ENCODE measurements at places on chromosomes 7 and 10.

- DNase-seq: no peak
These were observed 96.5 kb downstream of the STRA8 start for GRCh38 chr7:135330088-135330487.

DNA sequence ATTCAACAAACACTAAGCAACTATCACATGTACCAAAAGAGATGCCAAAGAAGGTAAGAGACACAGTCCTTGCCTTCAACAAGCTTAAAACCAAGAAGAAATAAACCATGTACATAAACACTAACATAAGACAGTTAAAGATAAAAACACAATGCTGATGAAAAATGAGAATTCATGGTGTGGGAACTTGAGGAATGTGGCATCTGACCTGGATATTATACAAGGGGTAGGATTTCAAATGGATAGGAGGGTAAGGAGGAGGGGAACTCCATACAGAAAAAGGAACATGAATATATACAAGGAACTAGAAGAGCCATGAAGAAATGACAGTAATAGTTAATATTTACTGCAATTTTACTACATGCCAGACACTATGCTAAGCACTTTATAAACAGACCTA is 11.0 kb downstream of the HIBADH start:
- peak; percentile 31 for DNase-seq

DNA sequence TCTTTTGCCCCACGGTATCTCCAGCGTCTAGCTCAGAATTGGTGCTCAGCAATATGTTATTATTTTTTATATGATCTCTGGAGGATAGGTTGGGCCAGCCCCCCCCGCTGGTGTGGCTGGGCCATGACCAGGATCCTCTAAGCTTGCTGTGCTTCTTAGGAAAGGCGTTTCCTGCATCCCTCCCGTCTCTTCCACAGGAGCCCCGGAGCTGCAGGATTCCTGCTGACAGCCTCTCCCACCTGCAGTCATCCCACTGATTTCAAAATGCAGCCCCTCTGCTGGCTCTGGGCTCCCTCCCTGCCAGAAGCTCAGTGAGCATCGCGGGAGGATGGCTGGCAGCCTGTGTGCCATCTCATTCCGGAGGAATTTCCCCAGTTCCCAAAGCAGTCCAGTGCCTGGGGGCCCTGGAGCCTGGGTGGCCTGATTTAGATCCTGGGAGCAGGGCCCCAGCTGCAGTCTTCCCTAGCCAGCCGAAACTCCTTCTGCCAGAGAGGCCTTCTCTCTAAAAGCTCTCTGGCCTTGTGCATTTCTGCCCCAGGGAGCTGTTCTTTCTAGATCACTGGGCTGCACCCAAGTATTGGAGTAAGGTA is 21.8 kb upstream of the GOLGA7B start:
- no peak for DNase-seq

GRCh38 chr7:134778941-134779740 is at the start of gene CALD1:
Gene CALD1 (plus strand): TSS chr7:134779634. CDS start chr7:134867734, 88,100 bp downstream.
- peak; percentile 100 for DNase-seq

DNA sequence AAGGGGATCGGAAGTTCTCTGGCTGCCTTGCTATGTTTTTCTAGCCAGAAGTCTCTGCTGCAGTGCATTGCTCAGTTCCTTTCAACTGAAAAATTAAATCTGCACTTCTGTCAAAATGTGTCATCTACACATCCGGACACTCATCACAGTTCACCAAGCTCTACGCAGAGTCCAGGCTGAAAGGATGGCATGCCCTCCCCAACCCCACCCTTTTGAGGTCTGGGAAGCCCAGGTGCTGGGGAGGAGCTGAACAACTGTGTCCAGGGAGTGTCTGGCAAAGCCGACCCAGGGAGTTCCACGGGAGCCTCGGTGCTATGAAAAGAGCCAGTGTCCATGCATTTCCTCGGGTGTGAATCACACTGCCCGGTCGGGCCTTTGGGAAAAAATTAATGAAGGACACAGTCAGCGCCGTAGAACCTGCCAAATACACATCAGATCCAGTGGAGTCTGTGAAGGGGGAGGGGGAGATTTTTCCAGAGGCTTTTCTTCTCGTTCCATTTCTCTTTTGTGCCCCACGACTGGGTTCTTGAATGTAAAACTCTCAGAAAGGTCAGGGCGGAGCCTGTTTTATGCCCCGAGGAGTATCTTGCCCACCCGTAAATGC is 757 bp upstream of the PALS2 start:
- peak; percentile 21 for DNase-seq

- no peak for DNase-seq
These were observed 137.4 kb upstream of the KCNMA1 start for GRCh38 chr10:77774940-77775391.

- no peak for DNase-seq
These were observed 75.9 kb downstream of the GLI3 start for GRCh38 chr7:42161110-42161509.

DNA sequence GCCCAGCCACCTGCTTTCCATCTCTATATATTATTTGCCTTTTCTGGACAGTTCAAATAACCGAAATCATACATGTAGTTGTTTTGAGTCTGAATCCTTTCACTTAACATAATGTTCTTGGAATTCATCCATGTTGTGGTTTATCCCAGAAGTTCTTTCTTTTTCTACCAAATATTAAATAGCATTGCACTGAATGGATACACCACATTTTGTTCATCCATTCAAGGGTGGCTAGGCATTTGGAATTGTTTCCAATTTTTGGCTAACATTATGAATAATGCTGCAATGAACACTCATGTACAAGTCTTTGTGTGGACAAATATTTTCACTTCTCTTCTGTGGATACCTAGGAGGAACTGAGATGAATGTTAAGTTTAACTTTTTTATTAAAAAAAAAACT is 18.0 kb downstream of the DNAJC1 start:
- DNase-seq: peak; percentile 48

- no peak for DNase-seq
These were observed 89.9 kb downstream of the KAT6B start for GRCh38 chr10:74916283-74916682.

- peak; percentile 93 for DNase-seq
These were observed 260.3 kb downstream of the SNX13 start for GRCh38 chr7:17680026-17680425.

DNA sequence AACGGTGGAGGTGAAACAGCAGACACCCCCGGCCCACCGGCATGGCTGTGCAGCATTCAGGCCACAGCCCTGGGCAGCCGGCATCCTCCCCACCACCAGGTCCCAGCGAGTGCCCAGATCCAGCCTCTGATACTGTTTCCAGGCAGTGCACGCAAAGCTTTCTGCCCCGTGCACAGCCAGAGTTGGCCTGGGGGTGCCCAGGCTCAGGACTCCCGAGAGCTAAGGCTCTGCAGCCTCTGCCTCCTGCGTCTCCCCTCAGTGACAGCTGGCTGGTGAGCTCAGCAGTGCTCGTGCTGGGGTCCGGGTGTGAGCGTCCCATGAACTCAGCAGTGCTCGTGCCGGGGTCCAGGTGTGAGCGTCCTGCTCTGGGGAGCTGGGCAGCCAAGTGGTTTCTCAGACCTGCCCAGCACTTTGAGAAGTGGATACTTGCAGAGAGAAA is 65.4 kb downstream of the CFAP46 start:
- DNase-seq: no peak

Measured in fibroblast of skin of right quadriceps (primary cell).